ENCODE measurements at places on chromosomes 6 and 20. TPM values are rescaled to one million over a fixed set of nuclear protein-coding genes. Genes with fewer than 3 reads are reported as not detected.

The TMEM244 gene
- total RNA-seq = not detected

The RAET1L gene
- total RNA-seq = 0.34 TPM

The E2F3 gene
- total RNA-seq = 10.4 TPM

The GRIK2 gene
- 0.46 TPM for total RNA-seq

The PPP1R18 gene
- 45.2 TPM for total RNA-seq

The BPIFB1 gene
- 0.05 TPM for total RNA-seq

The PHF10 gene
- 19.9 TPM for total RNA-seq

The SLC22A7 gene
- not detected for total RNA-seq

The PACRG gene
- not detected for total RNA-seq

The SPDEF gene
- 1.7 TPM for total RNA-seq

The NKX2-4 gene
- total RNA-seq = not detected

The FOXF2 gene
- total RNA-seq = 14.7 TPM

All from A549 treated with AZD2906 at 1 μM for 4 hours (cell line).